ENCODE measurements at places on chromosomes 16 and 17.

DNA sequence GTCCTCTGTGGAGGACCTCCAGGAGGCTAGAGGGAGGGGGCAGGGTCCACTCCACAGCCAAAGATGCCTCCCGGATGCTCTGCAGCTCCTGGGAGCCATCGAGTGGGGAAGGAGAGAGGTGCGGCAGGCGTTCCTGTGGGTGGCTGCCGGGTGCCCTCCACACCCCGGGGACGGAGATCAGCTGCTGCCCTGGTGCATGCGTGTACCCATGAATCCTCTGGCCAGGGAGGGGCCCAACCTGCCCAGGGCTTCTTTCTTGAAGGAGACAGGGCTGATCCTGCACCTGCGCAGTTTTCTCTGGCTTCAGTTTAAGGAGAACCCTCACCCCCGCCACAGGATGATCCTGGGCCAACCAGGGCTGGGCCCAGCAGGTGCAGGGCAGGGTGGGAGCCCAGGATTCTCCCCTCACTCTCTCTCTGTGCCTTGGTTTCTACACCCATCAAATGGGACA lies 33.5 kb upstream of the DOC2B start:
- DNase-seq: no peak

GRCh38 chr17:64964796-64965195 lies 45.5 kb upstream of the LRRC37A3 start:
- DNase-seq: no peak

DNA sequence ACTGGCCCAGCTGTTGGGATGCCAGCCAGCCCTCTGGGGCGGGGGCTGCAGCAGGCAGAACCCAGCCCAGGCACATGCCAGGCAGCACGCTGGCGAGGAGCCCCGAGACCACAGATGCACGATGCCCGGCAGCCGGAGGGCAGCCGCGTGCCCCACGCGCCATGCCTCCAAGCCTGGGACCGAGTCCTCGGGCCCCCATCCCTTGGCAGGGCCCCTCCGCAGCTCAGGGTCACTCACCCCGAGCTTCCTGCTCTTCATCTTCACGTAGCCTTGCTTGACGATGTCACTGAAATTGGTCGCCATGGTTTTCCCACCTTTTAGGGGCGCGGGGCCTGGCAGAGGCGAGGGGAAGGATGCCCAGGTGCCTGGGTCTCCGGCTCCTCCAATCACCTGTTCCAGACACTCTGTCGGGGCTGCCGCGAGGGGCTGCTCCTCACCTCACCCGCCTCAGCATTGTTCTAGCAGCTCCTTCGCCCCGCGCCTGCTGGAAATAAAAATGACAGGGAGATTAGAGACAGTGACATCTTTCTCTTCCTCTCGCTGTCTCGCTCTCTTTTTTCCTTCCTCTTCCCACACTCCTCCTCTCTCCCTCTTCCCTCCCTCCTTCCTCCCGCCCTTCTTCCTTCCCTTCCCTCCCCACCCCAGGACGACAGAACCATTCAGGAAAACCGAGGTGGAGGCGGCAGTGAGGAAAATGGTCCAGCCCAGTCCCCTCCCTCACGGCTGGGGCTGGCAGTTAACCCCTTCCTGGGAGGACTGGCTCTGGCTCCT lies 6.9 kb downstream of the DOK4 start:
- peak; percentile 30 for DNase-seq

DNA sequence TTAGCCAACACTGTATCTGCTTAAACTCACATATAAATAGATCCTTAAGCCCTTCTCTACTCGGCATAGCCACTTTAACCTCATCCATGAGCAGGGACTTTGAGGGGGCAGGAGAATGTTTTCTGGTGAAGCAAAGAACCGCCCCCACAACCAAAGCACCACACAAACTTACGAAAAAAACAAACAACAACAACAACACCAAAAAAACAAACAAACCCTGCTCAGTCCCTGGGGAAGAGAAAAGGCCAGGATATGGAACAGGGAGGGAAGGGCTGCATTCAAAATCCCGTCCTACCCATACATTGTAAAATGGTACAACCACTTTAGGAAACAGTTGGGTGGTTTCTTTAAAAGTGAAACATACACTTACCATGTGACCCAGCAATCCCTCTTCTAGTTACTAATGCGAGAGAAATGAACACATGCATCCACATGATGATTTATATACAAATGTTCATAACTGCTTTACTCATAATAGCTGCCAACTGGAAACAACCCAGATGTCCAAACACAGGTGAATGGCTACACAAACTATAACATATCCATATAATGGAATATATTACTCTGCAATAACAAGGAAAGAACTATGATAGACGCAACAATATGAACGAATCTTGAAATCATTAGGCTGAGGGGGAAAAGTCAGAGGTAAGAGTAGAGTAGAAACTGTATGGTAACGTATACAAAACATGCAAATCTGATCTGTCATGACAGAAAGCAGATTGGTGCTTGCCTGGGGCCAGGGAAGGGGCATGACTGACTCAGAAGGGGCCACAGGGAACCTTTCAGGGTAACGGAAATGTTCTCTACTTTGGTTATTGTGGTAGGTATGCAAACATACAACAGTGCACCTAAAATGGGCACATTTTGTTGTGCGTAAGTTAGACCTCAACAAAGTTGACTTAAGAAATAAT lies 37.7 kb upstream of the TOB1 start:
- no peak for DNase-seq

DNA sequence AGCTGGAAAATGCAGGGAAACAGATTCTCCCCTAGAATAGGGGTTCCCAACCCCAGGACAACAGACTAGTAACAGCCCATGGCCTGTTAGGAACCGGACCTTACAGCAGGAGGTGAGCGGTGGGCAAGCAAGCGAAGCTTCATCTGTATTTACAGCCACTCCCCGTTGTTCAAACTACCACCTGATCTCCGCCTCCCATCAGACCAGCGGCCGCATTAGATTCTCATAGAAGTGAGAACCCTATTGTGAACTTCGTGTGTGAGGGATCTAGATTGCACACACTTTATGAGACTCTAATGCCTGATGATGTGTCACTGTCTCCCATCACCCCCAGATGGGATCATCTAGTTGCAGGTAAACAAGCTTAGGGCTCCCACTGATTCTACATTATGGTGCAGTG lies 3.5 kb downstream of the CD300LB start:
- no peak for DNase-seq

GRCh38 chr16:87328846-87329245 lies 11.7 kb upstream of the C16orf95 start:
- no peak for DNase-seq

DNA sequence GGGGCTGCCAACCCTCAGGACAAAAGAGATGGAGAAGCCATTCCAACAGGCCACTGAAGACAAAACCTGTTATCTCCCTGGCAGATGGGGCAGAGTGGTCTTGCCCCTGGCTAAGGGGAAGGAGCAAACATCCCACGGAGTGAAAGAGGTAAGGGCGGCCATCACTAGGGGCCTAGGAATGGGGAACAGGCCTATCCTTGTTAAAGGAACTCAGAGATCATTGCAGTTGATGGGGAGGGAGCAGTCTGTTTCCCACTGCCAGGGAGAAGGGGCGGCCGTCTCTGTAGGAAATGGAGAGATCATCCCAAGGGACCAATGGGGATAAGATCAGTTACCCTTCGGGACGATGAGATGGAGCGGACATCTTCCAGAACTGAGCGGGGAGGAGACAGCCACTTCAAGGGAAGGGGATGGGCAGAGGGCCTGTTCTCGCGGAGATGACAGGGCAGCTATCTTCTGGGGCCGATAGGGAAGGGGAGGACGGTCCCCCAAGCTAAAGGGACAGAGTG lies 581 bp upstream of the TMEM208 start:
- DNase-seq: no peak

DNA sequence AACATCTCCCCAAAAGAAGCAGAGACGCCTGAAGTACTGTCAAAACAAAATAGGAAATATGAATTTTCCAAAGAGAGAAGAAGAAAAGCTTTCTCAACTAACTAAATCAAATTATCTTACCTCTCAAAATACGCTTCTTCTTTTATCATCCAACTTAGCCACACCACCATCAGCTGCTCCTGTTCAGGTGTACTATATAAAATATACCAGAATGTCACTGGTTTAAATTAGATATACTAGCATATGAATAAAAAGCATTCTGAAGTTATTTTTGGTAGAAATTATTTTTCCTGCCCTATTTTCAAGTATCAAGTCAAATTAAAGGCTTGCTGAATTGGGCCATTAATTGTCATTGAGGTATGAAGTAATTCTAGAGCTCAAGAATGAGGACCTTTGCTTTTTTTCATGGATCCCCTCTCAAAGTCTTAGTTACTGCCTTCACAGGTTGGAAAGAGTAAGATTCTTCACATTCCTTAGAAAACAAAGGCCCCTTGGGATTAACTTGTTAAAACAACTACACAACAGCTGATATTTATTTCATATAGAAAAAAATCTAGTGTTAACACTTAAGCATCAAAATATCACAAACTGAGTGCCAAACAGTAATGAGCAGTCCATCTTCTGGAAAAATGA lies 30.1 kb downstream of the INTS2 start:
- no peak for DNase-seq

DNA sequence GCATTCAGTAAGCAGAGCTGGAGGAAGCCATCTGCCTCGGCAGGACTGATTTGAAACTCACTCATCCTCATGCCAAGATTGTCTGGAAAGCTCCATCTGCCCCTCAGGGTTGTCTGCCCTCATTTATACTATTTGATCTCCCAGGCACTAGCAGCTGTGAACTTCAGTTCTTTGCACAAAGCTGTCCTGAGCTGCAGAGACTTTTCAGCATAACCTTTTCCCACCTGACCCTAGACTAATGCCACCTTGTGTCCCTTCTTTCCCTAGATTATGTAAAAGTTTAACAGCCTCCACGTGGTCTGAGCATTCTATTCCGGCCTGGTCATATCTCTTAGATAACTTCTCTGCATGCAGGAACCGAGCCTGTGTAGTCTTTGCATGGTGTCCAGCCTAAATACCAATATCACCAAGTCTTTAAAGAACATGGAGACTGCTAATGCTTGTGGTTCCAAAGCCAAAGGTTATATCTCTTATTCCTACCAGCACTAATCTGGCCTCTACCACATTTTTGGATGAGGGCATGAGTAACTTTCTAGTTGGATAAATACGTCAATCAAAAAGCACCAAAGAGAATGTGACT lies 29.1 kb downstream of the STAT5A start:
- no peak for DNase-seq

- DNase-seq: no peak
Measured at GRCh38 chr16:15483857-15484256, 49.5 kb downstream of the BMERB1 start.

GRCh38 chr17:74545843-74546230 lies at the start of gene CD300C:
Gene CD300C, minus strand, starts transcription at chr17:74546115. Its CDS starts 333 bp downstream, at chr17:74545782.
- DNase-seq: no peak

- no peak for DNase-seq
Measured at GRCh38 chr17:9726291-9726690, 65.1 kb downstream of the DHRS7C start.

- peak; percentile 85 for DNase-seq
Measured at GRCh38 chr16:2023092-2024031, 3.3 kb upstream of the NHERF2 start.

- peak; percentile 71 for DNase-seq
Measured at GRCh38 chr17:81094509-81095382, 59.8 kb downstream of the BAIAP2 start.

DNA sequence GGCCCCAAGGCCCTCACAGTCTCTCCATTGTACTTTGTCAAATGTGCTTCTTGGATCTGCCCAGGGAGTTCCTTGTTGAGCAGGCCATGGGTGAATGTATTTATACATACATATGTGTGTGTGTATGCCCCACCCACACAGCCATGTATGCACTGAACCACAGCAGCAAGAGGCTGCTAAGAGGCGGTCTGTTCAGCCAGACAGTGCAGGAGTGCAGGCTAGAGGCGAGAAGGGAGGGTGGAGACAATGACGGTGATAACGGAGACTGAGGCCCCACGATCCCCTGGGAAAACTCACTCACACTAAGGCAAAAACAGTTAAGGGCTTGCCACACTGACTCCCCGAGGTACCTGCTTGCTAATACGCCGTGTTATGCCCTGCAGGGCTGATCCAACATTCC lies 151.0 kb upstream of the CDC42EP4 start:
- no peak for DNase-seq

- no peak for DNase-seq
Measured at GRCh38 chr17:82365606-82366295, 5.8 kb upstream of the UTS2R start.

DNA sequence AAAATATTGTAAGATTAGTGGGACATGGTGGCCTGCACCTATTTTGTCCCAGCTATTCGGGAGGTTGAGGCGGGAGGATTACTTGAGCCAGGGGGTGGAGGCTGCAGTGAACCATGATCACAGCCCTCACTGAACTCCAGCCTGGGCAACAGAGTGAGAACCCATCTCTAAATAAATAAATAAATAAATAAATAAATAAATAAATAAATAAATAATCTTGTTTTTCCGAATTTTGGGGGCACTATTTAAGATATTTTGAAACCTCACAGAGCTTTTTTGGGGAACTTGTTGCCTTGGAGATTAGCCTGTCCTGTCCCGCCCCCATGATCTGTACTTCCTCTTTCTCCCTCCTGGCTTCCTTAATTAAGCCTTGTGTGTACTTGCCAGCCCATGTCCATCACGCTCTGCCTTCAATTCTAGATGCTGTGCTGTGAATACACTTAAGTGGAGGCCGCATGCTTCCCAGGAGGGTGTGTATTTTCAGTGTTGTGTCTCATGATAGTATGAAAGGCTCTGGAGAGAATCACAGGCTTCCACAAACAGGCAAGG lies 4.4 kb downstream of the LGALS9 start:
- DNase-seq: peak; percentile 5

GRCh38 chr17:77602062-77602746 lies 356.3 kb upstream of the TNRC6C start:
- no peak for DNase-seq

DNA sequence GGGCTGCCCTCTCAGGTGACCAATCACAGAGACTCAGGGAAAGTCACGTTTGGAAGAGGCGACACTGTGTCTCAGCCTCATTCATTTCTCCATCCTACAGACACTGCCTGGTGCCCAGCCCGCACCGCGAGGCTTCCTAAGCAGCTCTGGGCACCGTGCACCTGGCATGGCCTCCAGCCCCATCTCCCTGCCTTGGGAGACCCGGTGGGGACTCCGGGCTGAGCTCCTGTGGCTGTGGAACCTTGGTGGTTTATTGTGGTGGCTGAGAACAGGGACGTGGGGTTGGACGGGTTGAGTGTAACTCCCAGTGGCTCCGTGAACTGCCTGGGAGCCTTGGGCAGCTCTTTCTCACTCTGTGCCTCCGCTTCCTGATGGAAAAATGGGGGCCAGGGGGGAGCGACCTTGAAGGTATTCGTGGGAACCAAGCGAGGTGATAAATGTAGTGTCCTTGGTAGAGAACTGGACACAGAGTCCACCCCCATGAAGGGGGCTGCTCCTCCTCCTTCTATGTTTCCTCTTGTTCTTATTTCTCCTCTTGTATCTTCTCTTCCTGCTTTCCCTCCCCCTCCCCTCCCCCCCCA lies 215.4 kb downstream of the SEC14L1 start:
- no peak for DNase-seq

GRCh38 chr17:33464669-33465280 lies 171.7 kb upstream of the ASIC2 start:
- no peak for DNase-seq

All from anterior cingulate cortex (tissue), 58 donors.